Hair follicular keratinocyte (primary cell): ENCODE measurements at places on chromosomes 5 and 9. TPM values are rescaled to one million over a fixed set of nuclear protein-coding genes. Genes with fewer than 3 reads are reported as not detected.

Gene DMGDH
- not detected in 2 replicates for total RNA-seq

Gene MSMP
- not detected in 2 replicates for total RNA-seq

Gene CCDC192
- not detected in 2 replicates for total RNA-seq

Gene PDGFRB
- total RNA-seq, result 0.23 and 3.3 TPM in 2 replicates

Gene ARL10
- 2.5 and 4.8 TPM in 2 replicates for total RNA-seq

Gene CD14
- total RNA-seq, result 0.08 and 0.76 TPM in 2 replicates

Gene PCDHB12
- not detected in 2 replicates for total RNA-seq

Gene CDO1
- total RNA-seq, result not detected in 2 replicates

Gene TSLP
- total RNA-seq, result 0.23 and 0.78 TPM in 2 replicates

Gene LECT2
- total RNA-seq, result not detected in 2 replicates

Gene NR5A1
- not detected in 2 replicates for total RNA-seq

Gene SLC4A9
- total RNA-seq, result not detected in 2 replicates

Gene SPATA31A6
- total RNA-seq, result not detected in 2 replicates

Gene CCNH
- 45.1 and 80.2 TPM in 2 replicates for total RNA-seq

Gene PCDHB5
- total RNA-seq, result not detected in 2 replicates

Gene TUSC1
- 20.3 and 29.2 TPM in 2 replicates for total RNA-seq

Gene PROB1
- total RNA-seq, result 0.78 and 2.7 TPM in 2 replicates

Gene KCNV2
- not detected in 2 replicates for total RNA-seq

Gene FGF1
- 0.19 TPM in 1 of 2 replicates, not detected in the other for total RNA-seq

Gene BAAT
- not detected in 2 replicates for total RNA-seq

Gene SERF1A
- total RNA-seq, result 12.0 and 12.3 TPM in 2 replicates

Gene ANKRD31
- total RNA-seq, result under 0.01 TPM in 1 of 2 replicates, not detected in the other

Gene MYOZ3
- 0.53 TPM in 1 of 2 replicates, not detected in the other for total RNA-seq

Gene LPAR1
- total RNA-seq, result 21.4 and 29.0 TPM in 2 replicates

Gene C7
- 1.6 TPM in 1 of 2 replicates, not detected in the other for total RNA-seq

Gene NKD2
- 0.47 TPM in 1 of 2 replicates, not detected in the other for total RNA-seq

Gene SLIT3
- 1.3 and 13.8 TPM in 2 replicates for total RNA-seq

Gene CDC26
- 20.8 and 49.2 TPM in 2 replicates for total RNA-seq

Gene PRSS3
- 25.7 and 40.3 TPM in 2 replicates for total RNA-seq

Gene FTMT
- total RNA-seq, result not detected in 2 replicates

Gene ABLIM3
- total RNA-seq, result 5.5 and 7.2 TPM in 2 replicates

Gene FYB1
- total RNA-seq, result 0.08 and 0.80 TPM in 2 replicates

Gene INSL6
- not detected in 2 replicates for total RNA-seq

Gene DBH
- total RNA-seq, result not detected in 2 replicates

Gene PTGS1
- 18.6 and 20.1 TPM in 2 replicates for total RNA-seq

Gene PLK2
- total RNA-seq, result 166 and 174 TPM in 2 replicates

Gene PCDHA5
- total RNA-seq, result not detected in 2 replicates

Gene NINJ1
- total RNA-seq, result 45.6 and 51.9 TPM in 2 replicates

Gene GARIN3
- total RNA-seq, result not detected in 2 replicates

Gene PCDHB4
- 0.34 TPM in 1 of 2 replicates, not detected in the other for total RNA-seq

Gene RAB14
- 21.5 and 24.1 TPM in 2 replicates for total RNA-seq

Gene TMEM38B
- total RNA-seq, result 8.5 and 10.1 TPM in 2 replicates

Gene TAF11L5
- total RNA-seq, result not detected in 2 replicates

Gene FPGS
- 74.0 and 76.5 TPM in 2 replicates for total RNA-seq

Gene GLRA1
- not detected in 2 replicates for total RNA-seq

Gene MLANA
- not detected in 2 replicates for total RNA-seq

Gene ADAMTSL1
- 6.6 and 9.3 TPM in 2 replicates for total RNA-seq

Gene ZNF618
- total RNA-seq, result 4.8 and 6.1 TPM in 2 replicates

Gene SPATA31A3
- not detected in 2 replicates for total RNA-seq
